ENCODE measurements at places on chromosomes 3 and 15.

DNA sequence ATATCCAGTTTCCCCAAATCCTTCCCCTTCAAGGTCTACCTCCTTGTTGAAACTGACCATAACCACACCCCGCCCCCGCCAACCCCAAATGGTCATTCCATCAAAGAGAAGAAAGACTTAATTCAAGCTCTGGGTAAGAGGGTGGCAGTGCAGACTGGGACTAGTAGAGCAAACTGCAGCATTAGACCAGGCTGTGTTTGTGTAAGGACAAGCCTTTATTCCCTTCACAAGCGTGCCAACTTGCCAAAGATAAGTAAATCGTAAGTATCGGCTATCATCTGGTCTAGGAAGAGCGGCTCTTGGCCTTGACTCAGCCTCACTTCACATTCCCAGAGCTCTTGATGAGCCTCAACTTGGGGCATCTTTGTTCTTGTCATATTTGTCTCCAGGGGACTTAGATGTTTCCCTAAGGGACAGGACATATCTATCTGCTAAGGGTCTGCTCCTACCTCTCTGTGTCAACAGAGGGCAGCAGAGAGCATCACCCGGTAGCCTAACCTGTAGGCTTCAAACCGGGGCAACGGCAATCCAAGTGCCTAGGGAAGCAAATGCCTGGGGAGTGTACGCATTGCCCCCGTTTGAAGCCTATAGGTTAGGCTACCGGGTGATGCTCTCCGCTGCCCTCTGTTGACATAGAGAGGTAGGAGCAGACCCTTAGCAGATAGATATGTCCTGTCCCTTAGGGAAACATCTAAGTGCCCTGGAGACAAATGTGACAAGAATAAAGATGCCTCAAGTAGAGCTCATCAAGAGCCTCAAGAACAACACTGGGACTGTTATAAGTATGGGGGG lies 8.9 kb upstream of the MAP3K13 start:
- peak; percentile 86 for DNase-seq

- DNase-seq = no peak
These were observed 23.4 kb downstream of the NRROS start for GRCh38 chr3:196662711-196663571.

- DNase-seq = no peak
These were observed 72.8 kb upstream of the ICE2 start for GRCh38 chr15:60551781-60552161.

DNA sequence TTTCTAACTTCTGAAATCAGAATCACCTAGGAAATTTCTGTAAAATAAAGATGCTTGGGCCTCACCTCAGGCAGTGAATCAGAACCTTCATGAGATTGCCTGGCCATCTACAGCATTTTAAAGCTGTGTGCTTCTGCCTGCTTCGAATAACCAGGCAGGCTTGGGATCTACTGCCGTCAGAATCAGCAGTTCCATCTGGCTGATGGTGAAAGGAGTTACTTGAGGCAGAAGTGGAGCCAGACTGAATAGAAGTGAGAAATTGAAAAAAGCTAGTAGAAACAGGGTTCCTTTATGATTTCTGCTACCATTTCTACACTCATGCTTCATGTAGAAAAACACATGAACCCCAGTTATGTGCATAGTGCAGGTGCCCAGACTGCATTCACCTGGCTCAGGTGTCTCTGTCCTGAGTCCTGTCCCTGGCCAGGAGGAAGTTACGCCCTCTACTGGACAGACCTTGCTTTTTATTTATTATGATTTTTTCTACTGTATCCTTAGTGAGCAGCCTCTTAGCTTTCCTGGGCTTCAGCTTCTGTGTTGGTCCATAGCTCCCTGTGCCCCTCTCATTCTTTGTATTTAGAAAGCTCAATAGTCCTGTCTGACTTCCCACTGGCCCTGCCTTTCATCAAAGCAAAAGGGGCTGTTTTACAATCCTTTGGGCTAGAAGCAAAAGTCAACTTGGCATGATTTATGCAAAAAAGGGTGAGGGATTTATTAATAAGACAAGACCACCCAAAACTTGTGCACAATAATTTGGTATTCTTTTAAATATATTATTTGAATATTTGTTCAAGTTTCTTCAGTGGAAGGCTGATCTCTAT lies 200.8 kb upstream of the GOLGA6L4 start:
- DNase-seq = peak; percentile 5

DNA sequence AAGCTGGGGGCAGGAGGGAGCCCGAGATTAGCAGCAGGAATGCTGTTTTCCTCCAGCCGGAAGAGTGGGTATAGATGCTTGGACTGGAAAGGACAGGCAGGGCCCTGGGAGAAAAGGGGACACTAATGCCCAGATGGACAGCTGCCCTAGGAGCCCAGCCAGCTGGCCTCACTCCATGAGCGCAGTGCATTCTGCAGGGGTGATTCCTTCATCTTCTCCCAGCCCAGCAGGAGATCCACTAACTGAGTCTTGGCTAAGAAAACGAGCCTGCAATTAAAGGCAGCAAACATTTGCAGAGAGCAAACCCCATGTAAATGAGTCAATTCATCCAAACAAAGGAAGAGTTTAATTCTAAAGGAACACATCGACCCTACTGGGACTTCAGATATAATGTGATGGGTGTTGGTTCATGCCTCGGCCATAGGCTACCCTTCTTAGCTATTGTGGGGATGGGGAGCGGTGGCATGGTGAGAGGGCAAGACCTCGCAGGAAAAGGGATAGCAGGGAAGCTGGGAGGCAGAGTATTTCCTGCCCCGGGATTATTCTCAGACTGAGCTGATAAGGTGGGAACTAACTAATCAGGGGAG lies 13.3 kb upstream of the MINAR1 start:
- DNase-seq = no peak

GRCh38 chr3:96991231-96991630 lies 176.8 kb downstream of the EPHA6 start:
- DNase-seq = no peak
